ENCODE measurements at places on chromosomes 13 and 19.
A peak's percentile ranks its signal among the peaks of the same experiment; 100 is the strongest.

DNA sequence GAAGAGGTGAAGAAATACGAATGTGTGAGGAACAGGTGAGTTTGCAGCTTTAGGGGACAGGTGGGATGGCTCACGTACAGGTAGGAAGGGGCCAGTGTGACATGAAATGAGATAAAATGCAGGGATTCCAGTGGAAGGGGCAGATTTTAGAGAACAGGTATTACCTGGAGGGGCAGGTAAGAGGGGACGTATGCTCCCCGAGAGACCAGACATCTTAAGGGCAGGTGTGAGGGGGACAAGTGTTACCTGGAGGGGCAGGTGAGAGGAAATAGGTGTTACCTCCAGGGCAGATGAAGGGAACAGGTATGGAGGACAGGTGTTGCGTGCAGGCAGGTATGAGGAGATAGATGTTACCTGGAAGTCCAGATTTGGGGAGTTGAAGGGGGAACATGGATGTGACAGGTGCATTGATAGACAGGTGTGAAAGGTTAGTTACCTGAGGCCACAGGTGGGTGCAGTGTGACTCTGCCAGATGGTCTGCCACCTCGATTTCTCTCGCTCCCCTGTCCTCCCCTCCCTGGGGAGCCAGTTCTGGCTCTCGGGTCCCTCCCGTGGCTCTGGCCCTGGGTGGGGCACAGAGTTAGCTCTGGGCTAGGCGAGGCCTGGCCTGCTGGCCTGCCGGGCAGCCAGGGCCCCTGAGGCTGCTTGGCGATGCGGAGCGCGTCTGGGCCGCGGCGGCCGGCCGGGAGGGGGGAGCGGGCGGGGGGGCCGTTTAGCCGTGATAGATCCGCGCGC, 2.1 kb downstream of the ERFL start:
- DNase-seq, result no peak

DNA sequence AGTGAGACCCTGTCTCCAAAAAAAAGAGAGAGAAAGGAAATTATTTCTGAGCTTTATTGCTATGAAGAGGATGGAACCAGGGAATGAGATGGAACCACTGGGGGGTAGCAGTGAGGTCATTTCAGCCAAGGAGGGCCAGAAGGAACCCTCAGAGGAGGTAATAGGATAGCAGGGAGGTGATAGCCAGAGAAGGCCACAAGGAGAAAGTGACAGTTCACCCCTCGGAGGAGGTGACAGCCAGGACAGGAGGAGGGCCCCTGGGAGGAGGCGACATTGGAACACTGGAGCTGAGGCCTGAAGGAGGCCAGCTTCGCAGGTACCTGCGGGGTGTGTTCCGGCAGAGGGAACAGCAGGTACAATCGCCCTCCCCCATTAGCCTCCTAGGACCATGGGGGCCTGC, 675 bp upstream of the PGPEP1 start:
- no peak for DNase-seq

GRCh38 chr13:79684371-79684770, 203.4 kb downstream of the NDFIP2 start:
- DNase-seq, result no peak

GRCh38 chr19:50427997-50428425, 4.7 kb upstream of the MYBPC2 start:
- peak; percentile 51 for DNase-seq

DNA sequence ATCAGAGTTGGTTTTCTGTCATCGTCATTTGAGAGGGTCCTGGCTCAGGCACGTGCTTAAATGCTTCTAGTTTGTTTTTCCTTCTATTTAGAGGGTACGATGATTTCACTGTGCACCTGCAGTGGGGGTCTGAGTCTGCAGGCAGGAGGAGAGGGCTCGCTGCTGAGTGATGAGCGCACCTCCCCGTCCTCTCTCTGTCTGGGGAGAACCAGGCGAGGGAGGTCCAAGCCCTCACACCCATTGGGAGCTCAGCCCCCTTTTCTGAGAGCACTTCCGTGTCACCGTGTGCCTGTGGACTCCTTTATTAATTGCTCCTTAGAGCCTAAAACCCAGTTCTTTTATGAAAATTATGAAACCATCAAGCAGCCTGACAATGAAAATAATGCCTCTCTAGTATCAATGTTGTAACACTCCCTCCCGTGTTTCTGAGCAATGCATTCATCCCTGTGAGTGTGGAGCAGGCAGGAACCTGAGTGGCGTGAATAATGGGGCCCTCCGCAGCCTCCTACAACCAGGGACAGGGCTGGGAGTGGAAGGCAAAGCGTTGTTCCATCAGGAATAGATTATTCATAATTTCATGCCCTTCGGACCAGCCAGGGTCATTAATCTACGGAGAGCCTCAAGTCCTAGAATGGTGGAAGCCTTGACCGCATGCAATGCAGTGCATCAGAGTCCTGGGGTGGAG, 191.6 kb downstream of the UQCRFS1 start:
- DNase-seq, result no peak

- no peak for DNase-seq
Observed at GRCh38 chr19:12802267-12803106, 618 bp downstream of the THSD8 start.

GRCh38 chr19:5290336-5291262, 50.0 kb downstream of the PTPRS start:
- no peak for DNase-seq

DNA sequence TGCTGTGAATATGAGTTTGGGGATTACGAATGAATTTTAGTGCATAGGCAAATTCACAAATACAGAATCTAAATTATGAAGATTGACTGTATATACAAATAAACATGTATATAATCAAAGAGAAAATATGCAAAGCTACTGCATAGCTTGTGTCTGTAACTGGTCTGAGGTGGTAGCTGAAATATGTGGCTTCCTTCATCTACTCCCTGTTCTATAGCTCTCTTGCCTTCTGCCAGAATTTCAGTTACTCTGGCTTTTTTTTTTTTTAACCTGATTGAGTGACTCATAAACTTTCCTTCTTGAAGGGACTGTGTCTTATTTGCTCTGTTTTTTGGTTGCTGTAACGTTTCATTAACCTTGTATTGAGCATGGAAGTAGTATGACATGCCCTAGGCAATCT, 26.6 kb downstream of the DNAJC3 start:
- no peak for DNase-seq

- no peak for DNase-seq
Observed at GRCh38 chr13:46352805-46353204, 34.2 kb downstream of the RUBCNL start.

DNA sequence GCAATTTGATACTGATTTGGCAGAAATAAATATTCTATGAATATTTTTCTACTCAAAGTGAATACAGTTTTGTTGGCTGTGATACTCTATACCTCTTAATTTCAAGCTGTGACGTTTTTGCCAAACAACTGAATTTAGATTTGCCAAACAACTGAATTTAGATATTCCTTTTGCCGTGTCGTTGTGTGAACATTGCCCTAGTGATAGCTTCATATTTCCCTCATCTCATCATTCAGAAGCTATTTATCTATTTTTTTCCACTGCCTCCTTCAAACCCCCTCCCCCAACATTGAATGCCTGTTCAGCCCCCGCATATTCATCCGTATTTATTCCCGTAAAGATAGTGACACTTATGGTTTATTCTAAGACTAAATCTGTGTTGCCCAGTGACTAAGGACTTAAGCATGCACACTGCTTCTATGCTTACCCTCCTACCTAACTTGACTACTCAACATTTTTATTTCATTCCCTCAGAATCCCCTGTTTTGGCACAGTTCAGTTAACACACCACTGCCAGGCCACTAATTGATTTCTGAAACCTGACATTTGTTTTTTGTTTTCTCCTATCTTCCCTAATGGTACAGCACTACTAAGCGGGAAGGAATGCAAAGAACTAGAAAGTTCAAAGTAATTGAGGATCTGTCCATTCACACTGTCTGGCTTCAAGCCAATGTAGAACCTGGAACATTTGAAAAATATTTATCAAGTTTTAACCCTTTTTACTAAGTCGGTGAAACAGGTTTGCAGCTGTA, 2.8 kb upstream of the KLF5 start:
- no peak for DNase-seq

DNA sequence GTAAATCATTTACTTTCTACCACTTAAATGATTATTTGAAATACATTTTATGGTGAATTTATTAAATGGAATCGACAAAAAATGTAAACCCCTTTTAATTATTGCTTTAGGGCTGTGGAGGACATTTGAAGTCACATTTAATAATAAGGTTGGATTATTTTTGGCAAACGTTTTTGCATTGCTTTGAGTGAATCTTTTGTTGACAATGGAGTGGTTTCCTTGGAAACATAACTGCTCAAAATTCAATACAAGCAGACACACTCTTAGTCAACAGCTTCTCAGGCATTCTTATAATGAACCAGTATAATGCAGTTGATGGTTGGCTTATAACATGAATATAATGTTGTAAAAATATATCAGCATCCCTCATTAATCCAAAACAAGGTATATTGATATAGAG, 104.7 kb downstream of the DCLK1 start:
- DNase-seq, result no peak

- no peak for DNase-seq
Observed at GRCh38 chr13:32175307-32175706, 139.9 kb downstream of the ZAR1L start.

- no peak for DNase-seq
Observed at GRCh38 chr19:32324631-32325285, 20.7 kb upstream of the ZNF507 start.

- no peak for DNase-seq
Observed at GRCh38 chr19:3819989-3820388, 33.8 kb upstream of the MATK start.

DNA sequence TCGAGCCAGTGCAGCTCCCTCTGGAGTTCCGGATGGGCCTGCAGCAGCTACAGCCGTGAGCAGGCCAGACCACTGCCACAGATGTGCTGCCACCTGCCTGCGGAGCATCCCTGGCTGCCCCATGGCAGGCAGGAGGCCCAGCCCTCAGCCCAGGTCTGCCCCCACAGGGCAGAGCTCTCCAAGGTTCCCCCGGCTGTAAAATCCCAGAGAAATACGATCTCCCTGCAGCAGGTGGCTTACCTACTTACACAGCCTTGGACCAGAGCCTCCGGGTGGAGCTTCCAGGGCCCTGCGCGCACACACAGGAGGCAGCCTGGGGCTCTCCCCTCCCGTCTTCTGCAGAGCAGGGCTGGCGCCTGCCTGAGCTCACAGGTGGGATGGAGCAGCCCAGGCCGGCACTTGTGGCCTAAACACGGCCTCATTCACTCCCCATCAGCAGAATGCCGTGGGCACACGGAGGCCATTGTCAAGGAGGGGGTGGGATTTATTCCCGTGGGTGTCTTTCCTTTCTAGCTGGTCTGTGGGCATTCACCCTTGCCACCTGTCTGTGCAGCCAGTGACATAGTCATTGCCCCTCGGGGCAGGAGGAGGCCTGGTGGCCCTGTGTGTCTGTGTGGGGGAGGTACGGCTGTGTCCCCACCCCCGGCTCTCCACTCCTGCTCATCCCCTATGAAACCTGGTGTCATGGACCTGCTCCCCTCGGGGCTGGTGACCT, 118.0 kb downstream of the KDM4B start:
- DNase-seq, result no peak

DNA sequence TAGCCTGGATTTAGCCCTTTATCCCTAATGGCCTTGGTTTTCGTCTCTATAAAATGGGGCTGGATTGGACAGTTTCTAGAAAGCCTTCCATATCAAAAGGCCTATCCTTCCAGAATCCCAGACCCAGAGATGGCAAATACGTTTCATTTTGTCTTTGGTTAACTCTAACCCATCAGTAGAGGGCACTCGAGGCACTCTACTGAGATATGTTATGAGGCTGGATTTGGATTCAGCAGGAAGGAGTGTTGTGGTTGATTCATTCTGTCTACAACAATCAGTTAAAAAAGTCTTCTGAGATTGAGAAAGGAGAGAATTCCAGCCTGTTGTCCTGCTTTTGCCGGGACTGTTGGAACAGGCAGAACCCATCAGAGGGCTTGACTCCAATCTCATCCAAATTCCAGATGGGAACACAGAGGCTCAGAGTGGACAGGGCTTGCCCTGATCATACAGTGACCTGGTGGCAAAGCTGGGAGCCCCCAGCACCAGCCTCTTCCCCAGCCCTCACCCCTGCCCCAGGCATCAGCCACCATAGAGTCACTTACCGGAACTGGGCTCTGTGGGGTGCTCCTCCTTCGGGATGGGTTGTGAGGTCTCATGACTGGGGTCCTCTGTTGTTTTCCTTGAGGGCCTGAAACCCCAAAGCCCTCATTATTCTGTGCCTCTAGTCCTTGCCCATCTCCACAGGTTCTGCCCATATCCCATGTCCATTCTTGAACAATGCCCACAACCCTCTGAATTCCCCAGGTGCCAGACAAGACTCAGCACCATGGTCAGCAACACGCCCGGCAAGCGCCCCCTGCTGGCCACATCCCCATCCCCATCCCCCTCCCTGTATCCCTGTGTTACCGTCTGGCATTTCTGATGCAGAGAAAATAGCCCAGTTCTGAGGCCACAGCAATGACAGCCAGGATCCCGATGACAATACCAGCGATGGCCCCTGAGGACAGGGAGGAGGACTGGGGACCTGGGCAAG, 12.3 kb upstream of the ZNF180 start:
- peak; percentile 13 for DNase-seq

GRCh38 chr13:50080911-50081678, 65.9 kb downstream of the KCNRG start:
- DNase-seq, result peak; percentile 61

DNA sequence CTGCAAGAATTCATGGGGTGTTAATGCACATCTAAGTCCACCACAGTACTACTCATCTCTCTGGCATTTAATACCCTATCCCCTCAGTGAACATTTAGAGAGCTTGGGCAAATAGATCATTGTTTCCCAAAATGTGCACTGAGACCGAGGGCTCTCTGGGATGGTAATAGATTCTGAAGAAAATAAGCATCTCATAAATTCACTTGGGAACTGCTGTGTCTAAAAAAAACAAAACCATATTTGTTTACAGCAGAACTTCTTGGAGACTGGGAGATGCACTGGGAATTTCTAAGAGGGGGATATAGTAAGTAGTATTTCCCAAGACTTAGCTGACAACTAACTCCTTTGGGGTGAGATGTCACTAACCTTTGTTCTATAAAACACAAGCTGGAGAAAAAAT, 58.4 kb downstream of the ENOX1 start:
- no peak for DNase-seq

DNA sequence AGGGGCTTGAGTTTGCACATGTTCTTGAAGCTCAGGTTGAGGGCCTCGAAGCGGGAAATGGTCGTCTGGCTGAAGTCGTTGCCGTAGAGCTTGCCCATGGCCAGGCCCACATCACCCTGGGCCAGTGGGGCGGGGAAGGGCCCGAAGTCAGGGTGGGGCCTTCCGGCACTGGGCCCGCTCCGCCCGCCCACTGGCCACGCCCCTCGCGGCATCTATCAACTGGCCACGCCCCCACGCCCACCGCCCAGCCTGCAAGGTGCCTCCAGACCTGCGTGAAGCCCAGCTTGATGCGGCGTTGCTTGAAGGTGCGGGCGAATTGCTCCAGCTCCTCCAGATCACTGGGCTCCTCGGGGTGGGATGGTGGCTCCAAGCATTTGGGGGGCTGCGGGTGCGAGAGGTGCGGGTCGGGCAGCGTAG, 19.9 kb downstream of the ZNF574 start:
- no peak for DNase-seq

- DNase-seq, result peak; percentile 9
Observed at GRCh38 chr19:4455719-4456475, 1.7 kb downstream of the UBXN6 start.

DNA sequence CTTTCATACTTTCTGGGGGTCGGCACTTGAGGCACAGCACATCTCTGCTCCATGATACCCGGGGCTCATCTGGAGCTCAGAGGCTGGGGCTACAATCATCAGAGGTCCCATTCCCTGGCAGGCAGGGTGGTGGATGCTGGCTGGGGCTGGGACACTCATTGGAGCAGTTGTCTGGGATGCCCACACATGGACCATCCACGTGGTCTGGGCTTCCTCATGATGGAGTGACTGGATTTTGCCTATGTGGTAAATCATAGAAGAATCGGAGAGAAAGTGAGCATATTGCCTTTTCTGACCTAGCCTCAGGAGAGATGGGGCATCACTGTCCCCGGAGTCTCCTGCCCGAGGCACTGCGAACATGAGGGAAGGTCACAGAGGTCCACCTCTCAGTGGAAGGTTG, 91.4 kb upstream of the IRS2 start:
- no peak for DNase-seq
